ENCODE measurements at places on chromosomes 2 and 18.

GRCh38 chr2:186889101-186889879, 40.3 kb upstream of the ZSWIM2 start:
- no peak for DNase-seq

DNA sequence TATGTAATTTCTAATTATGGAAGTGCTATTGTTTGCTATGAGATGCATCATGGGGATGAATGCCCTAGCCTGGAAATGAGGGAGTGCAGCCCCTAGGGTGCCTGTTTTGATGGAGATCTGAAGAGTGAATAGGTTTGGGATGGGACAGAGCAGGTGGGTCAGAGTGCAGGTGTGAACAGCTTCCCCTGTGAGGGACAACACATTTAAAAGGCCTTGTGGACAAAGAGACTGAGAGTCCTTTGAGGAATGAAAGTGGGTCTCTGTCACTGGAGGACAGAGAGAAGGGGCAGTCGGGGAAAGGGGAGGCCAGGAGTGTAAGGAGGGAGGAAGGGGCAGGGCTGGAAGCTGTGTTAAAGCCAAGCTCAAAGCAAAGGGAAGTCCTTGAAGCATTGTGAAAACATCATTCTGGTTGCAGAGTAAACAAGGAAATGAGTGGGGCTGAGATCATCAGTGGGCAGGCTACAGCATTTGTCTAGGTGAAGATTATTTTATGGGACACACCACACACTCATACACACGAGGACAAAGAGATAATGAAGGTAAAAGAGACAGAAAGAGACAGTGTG, 877.6 kb downstream of the SLC4A3 start:
- DNase-seq = no peak

DNA sequence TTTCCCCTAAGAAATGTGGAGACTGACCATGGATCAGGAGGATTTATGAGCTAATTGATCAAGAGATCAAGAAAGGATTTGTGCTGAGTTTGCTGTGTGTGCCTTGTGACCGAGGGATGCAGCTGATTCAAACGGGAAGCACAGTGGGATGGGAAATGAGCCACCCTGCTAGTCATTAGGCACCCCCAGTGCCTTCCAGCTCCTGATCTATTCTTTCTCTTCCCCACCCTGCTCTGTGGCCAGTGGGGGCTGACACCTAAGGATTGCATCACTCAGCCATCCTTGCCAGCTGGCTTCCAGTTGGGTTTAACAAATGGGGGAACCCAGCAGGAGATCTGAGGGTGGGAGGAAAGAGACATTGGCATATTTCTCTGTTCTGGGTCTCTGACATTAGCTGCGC, 132.2 kb upstream of the CXCR4 start:
- DNase-seq = no peak

DNA sequence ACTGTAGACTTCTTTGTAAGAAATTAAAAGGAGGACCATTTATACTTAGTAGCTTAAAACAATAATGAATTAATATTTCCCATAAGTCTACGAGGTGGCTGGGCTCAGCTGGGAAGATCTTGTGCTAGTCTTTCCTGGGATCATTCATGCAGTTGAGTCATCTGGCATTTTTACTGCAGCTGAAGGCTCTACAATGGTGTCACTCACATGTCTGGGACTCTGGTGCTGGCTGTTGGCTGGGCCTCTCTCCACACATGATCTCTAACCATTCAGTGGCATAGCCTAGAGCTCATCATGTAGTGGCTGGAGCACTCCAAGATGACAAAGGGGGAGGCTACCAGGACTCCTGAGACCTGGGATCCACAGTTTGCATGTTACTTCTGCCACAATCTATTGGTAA, 35.5 kb downstream of the CLASP1 start:
- DNase-seq = no peak

DNA sequence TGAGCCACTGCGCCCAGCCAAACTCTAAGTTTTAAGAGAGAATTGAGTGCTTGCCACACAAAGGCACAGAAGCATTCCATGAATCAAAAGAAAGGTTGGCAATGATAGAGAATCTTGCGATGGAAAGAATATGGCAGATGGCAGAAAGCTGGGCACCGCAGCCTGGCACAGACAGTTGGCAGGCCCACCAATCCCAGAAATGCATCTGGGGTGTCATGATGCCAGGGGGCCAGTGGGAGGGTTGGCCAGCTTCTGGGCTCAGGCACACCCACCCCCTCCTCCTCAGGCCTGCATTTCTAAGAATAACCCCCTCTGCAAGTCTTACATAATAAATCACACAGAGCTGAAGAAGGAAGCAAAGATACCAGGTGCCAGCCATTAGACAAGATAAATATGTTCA, 19.6 kb downstream of the ZNF2 start:
- DNase-seq = peak; percentile 60
